ENCODE measurements at places on chromosomes 3 and 15. TPM values are rescaled to one million over a fixed set of nuclear protein-coding genes. Genes with fewer than 3 reads are reported as not detected.

The CD200 gene
- total RNA-seq: 17.9 TPM

The BMF gene
- total RNA-seq: 15.3 TPM

The SLC27A2 gene
- total RNA-seq: 16.6 TPM

The GP5 gene
- 0.31 TPM for total RNA-seq

The GRM7 gene
- not detected for total RNA-seq

The SOX14 gene
- total RNA-seq: not detected

The ZKSCAN7 gene
- 3.7 TPM for total RNA-seq

The SAMD7 gene
- total RNA-seq: not detected

The UROC1 gene
- not detected for total RNA-seq

The P3H2 gene
- total RNA-seq: not detected

The SCN5A gene
- 0.33 TPM for total RNA-seq

The SNX33 gene
- total RNA-seq: 3.5 TPM

The ECT2 gene
- 32.9 TPM for total RNA-seq

The GOLGA6L26 gene
- total RNA-seq: not detected

The GOLGA6L6 gene
- not detected for total RNA-seq

The FAM107A gene
- not detected for total RNA-seq

The GOLGA8O gene
- total RNA-seq: not detected

The NME9 gene
- not detected for total RNA-seq

The SEMA5B gene
- not detected for total RNA-seq

The CYFIP1 gene
- total RNA-seq: 24.0 TPM

The CCR4 gene
- 113 TPM for total RNA-seq

The ASB14 gene
- not detected for total RNA-seq

The ATP11B gene
- 78.2 TPM for total RNA-seq

The SCAANT1 gene
- not detected for total RNA-seq

The RTP4 gene
- total RNA-seq: 3.1 TPM

The MINAR1 gene
- 0.35 TPM for total RNA-seq

The C3orf85 gene
- total RNA-seq: not detected

Measured in CD8-positive, alpha-beta memory T cell (primary cell).